Activated naive CD4-positive, alpha-beta T cell treated with anti-CD3 and anti-CD28 coated beads, Interleukin-2, amount 10 ng/mL, durations not matched to agents 7 days and 5 days (primary cell): ENCODE measurements at places on chromosomes 12 and 14.

DNA sequence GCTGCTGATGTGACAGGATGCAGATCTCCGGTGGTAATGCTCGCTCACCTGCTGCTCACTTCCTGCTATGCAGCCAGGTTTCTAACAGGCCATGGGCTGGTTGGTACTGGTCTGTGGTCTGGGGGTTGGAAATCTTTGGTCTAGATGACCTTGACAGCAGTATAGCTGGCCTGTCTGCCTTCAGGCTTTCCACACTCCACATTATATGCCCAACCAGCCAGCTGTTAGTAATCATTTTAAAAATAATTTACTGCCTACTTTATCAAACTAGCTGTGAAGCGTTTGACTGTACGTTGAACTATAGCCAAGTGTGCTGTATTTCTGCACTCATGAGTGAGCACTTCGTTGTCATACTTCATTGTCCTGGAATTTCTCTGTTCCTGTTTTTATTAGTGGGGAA is 424.0 kb upstream of the GARIN6 start:
- H3K27me3 ChIP-seq: no peaks in the 10 kb centered on the region
- H3K4me3 ChIP-seq: no peak overlapping the region
- no peaks in the 10 kb centered on the region for H3K36me3 ChIP-seq
- H3K27ac ChIP-seq: no peak overlapping the region
- H3K4me1 ChIP-seq: no peaks in the 10 kb centered on the region
- no peak for DNase-seq

- peaks cover 2% of the 10 kb centered on the region for H3K36me3 ChIP-seq
- H3K27me3 ChIP-seq: peaks cover 12% of the 10 kb centered on the region
- H3K4me3 ChIP-seq: no peak overlapping the region
- no peak overlapping the region for H3K27ac ChIP-seq
- DNase-seq: peak; percentile 57
- H3K4me1 ChIP-seq: peaks cover 5% of the 10 kb centered on the region
Observed at GRCh38 chr12:10363914-10364814, 25.7 kb downstream of the KLRK1 start.

GRCh38 chr14:91289464-91289863 is 45.0 kb upstream of the GPR68 start:
- DNase-seq: no peak
- peaks cover 19% of the 10 kb centered on the region for H3K4me1 ChIP-seq
- no peaks in the 10 kb centered on the region for H3K27me3 ChIP-seq
- no peak overlapping the region for H3K4me3 ChIP-seq
- peaks cover 80% of the 10 kb centered on the region for H3K36me3 ChIP-seq

DNA sequence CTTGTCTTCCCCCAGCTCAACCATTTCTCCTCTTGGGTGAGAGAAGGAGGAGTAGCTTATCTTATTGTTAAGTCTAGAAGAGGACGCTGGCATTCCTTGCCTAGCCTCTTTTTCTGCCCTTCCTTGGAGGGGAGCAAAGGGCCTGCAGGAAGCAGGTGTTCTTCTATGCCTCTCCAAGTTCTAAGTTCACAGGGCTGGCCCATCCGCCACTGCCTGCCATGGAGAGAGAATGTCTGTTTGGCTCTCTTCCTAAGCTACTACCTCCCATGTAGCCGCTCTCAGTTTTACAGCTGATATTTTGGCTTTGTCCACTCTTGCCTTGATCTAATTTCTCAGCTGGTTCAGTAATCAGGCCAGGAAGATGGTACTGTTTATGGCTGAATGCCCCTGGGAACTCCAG is 201.2 kb downstream of the NTF3 start:
- no peaks in the 10 kb centered on the region for H3K36me3 ChIP-seq
- H3K4me3 ChIP-seq: no peak overlapping the region
- DNase-seq: no peak
- no peaks in the 10 kb centered on the region for H3K4me1 ChIP-seq
- no peak overlapping the region for H3K27ac ChIP-seq

- H3K27me3 ChIP-seq: no peaks in the 10 kb centered on the region
- no peaks in the 10 kb centered on the region for H3K4me1 ChIP-seq
- H3K27ac ChIP-seq: no peak overlapping the region
Observed at GRCh38 chr12:20089077-20089476, 279.3 kb upstream of the PDE3A start.

- DNase-seq: no peak
- H3K4me3 ChIP-seq: no peak overlapping the region
- H3K27ac ChIP-seq: no peak overlapping the region
Observed at GRCh38 chr12:70561550-70561949, 75.7 kb downstream of the PTPRB start.

GRCh38 chr12:119700078-119700477 is 32.1 kb downstream of the PRKAB1 start:
- H3K27me3 ChIP-seq: no peaks in the 10 kb centered on the region
- no peaks in the 10 kb centered on the region for H3K4me1 ChIP-seq
- peaks cover 48% of the 10 kb centered on the region for H3K36me3 ChIP-seq
- no peak overlapping the region for H3K4me3 ChIP-seq

DNA sequence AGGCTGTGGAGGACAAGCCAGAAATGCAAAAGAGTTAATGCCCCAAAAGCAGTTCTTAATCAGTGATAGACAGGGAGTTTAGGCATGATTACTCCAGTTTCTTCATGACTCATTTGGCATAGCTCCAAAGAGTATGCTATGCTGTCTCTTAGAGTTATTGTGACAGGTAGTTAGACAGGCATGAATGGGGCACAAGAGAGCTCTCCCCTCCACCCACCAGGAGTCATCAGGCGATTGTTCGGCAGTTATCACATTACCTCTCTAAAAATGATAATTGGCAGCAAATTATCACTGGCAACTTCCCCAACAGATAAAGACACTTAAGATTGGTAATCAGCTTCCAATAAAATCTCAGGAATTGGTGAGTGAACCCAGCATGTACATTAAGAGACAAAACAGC is 320.1 kb downstream of the DAD1 start:
- H3K27me3 ChIP-seq: no peaks in the 10 kb centered on the region
- H3K4me3 ChIP-seq: no peak overlapping the region
- peak overlapping the region; percentile 45 for H3K27ac ChIP-seq
- H3K36me3 ChIP-seq: no peaks in the 10 kb centered on the region
- H3K4me1 ChIP-seq: peaks cover 8% of the 10 kb centered on the region

GRCh38 chr12:125208334-125208733 is 143.1 kb downstream of the AACS start:
- peaks cover 4% of the 10 kb centered on the region for H3K4me1 ChIP-seq
- H3K36me3 ChIP-seq: no peaks in the 10 kb centered on the region
- peaks cover 14% of the 10 kb centered on the region for H3K27me3 ChIP-seq
- DNase-seq: no peak
- no peak overlapping the region for H3K27ac ChIP-seq

DNA sequence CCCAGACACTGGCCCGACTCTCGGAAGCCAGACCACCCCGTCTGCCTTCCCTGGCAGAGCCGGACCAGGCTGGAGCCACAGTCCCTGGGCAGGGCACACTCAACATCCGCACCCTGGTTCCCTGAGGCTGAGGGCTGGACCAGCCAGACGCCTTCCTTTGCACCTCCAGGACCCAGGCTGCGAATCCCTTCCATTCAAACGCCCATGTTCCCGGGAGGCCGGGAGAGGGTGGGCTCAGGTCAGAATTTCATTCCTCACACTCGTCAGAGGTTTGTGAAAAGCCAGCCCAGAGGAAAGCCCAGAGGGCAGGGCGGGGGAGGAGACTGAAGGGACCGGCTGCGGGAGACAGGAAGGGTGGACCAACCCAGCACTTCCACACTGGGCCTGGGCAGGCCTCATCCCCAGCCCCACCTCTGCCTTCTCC is 58.7 kb downstream of the LRRC74A start:
- no peak overlapping the region for H3K4me3 ChIP-seq
- H3K4me1 ChIP-seq: peaks cover 12% of the 10 kb centered on the region
- H3K27ac ChIP-seq: no peak overlapping the region
- peaks cover 37% of the 10 kb centered on the region for H3K27me3 ChIP-seq

GRCh38 chr12:46659824-46660223 is 166.0 kb downstream of the SLC38A4 start:
- H3K4me3 ChIP-seq: no peak overlapping the region
- no peak for DNase-seq
- no peaks in the 10 kb centered on the region for H3K36me3 ChIP-seq
- H3K27me3 ChIP-seq: no peaks in the 10 kb centered on the region
- peaks cover 30% of the 10 kb centered on the region for H3K4me1 ChIP-seq

DNA sequence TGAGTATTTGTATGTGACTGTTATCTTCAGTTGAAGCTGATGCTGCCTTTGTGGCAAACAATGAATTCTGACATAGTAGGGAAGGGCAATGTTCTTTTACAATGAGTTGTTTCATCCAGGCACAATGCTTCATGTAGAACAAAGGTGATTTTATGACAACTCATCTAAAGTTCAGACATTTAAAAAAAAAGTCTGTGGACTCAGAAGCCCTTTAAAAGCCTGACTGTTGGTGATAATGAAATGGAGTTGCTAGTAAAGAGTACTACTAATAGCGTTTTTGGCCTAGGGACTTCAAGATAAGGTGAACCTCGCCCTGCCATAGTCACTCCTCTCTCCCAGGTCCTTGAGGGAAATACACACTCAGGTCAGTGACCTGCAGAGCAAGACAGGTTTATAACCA is 105.1 kb downstream of the AKAP6 start:
- H3K4me3 ChIP-seq: no peak overlapping the region
- H3K36me3 ChIP-seq: no peaks in the 10 kb centered on the region
- DNase-seq: no peak
- H3K4me1 ChIP-seq: peaks cover 11% of the 10 kb centered on the region
- no peaks in the 10 kb centered on the region for H3K27me3 ChIP-seq

GRCh38 chr14:89317051-89317691 is 99.9 kb downstream of the FOXN3 start:
- no peaks in the 10 kb centered on the region for H3K27me3 ChIP-seq
- H3K36me3 ChIP-seq: peaks cover 32% of the 10 kb centered on the region
- H3K4me3 ChIP-seq: no peak overlapping the region
- H3K27ac ChIP-seq: peak overlapping the region; percentile 25

- H3K4me3 ChIP-seq: no peak overlapping the region
- no peak overlapping the region for H3K27ac ChIP-seq
- H3K4me1 ChIP-seq: no peaks in the 10 kb centered on the region
- H3K36me3 ChIP-seq: no peaks in the 10 kb centered on the region
- DNase-seq: no peak
Observed at GRCh38 chr12:130668286-130669204, 47.6 kb downstream of the RIMBP2 start.

DNA sequence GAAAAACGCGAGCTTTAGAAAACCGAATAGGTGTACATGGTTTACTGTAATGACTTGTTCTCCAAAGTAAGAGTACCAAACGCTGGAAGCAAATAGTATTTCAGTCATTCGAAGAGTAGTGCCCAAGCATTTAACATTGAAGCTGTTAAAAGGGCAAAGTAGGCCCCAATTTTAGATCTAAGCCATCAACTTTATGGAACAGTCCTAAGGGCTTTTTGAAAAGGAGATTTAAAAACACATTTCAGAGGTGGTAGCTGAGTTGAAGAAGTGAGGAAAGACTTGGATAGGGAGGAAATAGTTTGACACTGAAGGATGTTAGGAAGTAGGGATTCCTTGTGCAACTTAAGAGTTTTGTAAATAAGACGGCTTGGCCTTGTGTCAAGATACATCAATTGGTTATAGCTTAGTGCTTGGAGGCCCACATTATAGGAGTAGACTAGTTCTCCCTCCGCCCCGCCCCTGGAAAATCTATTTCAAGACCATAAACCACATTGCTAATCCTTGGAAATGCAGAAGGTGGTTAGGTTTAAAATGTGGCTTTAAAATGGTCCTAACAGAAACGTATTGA is 783 bp upstream of the TUBA1B start:
- peaks cover 39% of the 10 kb centered on the region for H3K36me3 ChIP-seq

GRCh38 chr14:84770030-84770429 is 759.9 kb upstream of the FLRT2 start:
- no peaks in the 10 kb centered on the region for H3K36me3 ChIP-seq
- no peak for DNase-seq
- H3K27me3 ChIP-seq: no peaks in the 10 kb centered on the region
- no peak overlapping the region for H3K4me3 ChIP-seq

DNA sequence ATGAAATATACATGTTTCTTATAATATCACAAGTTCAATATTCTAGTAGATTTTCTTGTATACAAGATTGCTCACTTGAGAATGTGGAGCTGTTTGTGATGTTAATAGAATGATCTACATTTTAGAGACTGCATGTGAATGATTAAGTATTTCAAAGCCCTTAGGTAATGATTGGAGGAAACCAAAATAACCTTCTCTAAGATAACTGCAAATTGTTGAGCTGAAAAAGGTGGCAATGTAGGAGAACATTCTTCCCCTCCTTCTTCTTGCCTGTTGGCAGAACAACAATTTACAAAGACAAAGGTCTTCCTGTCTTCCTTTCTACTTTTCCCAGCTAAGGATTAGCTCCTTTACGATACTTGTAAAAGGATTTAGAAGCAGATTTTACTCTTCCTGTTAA is 2.0 kb upstream of the CLEC6A start:
- no peaks in the 10 kb centered on the region for H3K36me3 ChIP-seq
- peaks cover 23% of the 10 kb centered on the region for H3K27me3 ChIP-seq
- H3K27ac ChIP-seq: no peak overlapping the region
- no peak for DNase-seq

DNA sequence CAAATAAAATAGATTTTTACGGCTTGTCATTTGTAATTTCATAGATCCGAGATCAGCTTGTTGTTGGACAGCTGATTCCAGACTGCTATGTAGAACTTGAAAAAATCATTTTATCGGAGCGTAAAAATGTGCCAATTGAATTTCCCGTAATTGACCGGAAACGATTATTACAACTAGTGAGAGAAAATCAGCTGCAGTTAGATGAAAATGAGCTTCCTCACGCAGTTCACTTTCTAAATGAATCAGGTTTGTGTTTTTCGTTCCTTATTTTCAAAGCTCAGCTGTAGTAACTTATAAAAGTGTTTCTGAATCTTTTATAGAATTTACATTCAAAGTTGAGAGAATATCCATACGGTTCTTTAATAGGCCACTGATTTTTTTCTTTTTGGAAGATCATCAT is 89.1 kb downstream of the LRRK2 start:
- no peaks in the 10 kb centered on the region for H3K36me3 ChIP-seq
- H3K27ac ChIP-seq: no peak overlapping the region
- H3K4me3 ChIP-seq: no peak overlapping the region
- no peak for DNase-seq

DNA sequence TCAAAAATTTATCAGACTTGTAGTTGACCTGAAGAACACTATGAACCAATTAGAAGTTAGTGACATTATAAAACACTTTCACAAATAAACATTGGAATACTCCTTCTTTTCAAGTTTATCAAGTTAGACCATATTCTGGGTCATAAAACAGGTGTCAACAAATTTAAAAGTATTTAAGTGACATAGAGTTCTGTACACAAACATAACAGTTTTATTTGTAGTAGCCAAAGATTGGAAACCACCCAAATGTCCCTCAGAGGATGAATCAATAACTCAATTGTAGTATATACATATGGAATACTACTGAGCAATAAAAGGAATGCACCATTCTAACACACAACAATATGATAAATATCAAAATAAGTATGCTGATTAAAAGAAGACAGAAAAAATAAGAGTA is 23.6 kb upstream of the OR11G2 start:
- no peak overlapping the region for H3K4me3 ChIP-seq
- no peaks in the 10 kb centered on the region for H3K36me3 ChIP-seq
- no peaks in the 10 kb centered on the region for H3K4me1 ChIP-seq
- H3K27ac ChIP-seq: no peak overlapping the region
- H3K27me3 ChIP-seq: no peaks in the 10 kb centered on the region

DNA sequence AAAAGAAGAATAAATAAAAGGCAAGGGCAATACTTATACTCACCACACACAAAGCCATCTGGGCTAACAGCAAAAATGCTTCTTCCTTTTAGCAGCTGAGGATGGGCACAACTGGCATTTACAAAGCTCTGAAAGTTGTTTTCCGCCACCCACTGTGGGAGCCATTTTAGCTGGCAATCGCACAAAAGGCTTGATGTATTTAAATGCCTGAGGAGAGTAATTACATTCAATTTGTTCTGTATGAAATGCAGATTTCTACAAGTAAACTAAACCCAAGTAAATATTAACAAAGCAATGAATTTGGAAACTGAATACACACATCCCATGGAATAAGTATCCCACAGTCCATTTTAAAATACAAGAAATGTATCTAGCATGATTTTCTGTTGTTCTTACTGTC is 37.5 kb downstream of the LRIG3 start:
- H3K4me3 ChIP-seq: no peak overlapping the region
- H3K27me3 ChIP-seq: no peaks in the 10 kb centered on the region
- DNase-seq: no peak
- no peaks in the 10 kb centered on the region for H3K36me3 ChIP-seq
